ENCODE measurements at places on chromosomes 2 and 18.

- no peak for DNase-seq
Observed at GRCh38 chr2:74226648-74227213, 28.3 kb downstream of the MTHFD2 start.

- peak; percentile 23 for DNase-seq
Observed at GRCh38 chr2:20027260-20027677, 14.8 kb upstream of the MATN3 start.

GRCh38 chr2:161391737-161392506 is 24.2 kb upstream of the TBR1 start:
- DNase-seq, result no peak

GRCh38 chr18:24985586-24985985 is 366.4 kb downstream of the ZNF521 start:
- DNase-seq, result no peak

- DNase-seq, result no peak
Observed at GRCh38 chr2:216101109-216101508, 8.0 kb upstream of the XRCC5 start.

DNA sequence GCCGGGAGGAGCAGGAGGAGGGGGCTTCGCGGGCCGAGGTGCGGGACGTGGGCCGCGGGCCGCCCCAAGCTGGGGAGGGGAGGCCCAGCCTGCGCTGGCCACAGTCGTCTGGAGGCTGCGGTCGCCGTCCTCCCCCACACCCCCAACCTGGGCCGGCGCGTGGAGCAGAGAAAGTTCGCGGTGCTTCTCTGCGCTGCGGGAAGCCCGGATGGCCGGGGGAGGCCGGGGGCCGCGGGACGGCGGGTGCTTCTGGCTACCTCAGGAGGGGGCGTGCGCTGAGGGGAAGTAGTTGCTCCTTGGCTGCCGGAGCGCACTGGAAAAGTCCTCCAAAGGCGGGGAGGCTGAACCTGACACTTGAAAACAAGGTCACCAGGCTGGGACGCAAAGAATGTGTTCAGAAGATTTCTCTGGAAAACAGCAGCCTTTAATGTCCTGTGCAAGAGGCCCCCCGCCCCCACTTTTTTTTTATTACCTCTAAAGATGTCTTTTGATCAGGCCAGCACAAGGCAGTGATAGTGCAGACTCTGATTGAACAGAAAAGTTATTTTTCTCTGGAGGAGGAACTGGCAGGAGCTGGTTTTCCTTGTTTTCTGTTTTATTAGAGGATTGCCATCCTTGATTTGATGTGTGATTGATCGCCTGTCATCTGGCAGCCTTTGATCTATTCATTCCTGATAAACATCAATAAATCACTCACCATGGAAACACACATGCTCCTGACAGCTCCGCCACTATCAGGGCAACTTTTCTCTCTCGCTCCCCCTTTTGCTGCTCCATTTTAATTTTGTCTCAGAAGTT is 1.6 kb downstream of the TSHZ1 start:
- DNase-seq, result no peak

GRCh38 chr18:31819106-31819924 is 58.6 kb upstream of the SLC25A52 start:
- peak; percentile 49 for DNase-seq

DNA sequence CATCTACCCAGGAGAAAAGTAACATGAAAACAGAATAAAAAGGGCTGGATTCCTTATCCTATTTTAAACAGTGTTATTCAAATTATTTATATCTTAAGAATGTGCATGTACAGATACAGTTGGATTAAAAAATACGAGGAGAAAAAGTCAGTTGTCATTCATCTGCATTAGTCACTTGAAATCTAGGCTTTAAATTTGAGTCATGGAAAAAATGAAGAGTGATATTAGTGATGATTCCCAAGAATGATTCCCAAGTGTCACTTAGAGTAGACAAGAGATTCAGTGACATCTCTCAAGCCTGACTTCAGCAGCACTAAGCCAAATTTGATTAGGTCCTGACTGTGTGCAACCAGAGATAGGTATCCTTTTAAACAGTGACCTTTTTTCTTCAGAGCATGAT is 394.2 kb downstream of the IRS1 start:
- DNase-seq, result no peak

- DNase-seq, result no peak
Observed at GRCh38 chr2:204913312-204913711, 368.0 kb downstream of the PARD3B start.

- no peak for DNase-seq
Observed at GRCh38 chr2:198775737-198776136, 682.0 kb downstream of the SATB2 start.

DNA sequence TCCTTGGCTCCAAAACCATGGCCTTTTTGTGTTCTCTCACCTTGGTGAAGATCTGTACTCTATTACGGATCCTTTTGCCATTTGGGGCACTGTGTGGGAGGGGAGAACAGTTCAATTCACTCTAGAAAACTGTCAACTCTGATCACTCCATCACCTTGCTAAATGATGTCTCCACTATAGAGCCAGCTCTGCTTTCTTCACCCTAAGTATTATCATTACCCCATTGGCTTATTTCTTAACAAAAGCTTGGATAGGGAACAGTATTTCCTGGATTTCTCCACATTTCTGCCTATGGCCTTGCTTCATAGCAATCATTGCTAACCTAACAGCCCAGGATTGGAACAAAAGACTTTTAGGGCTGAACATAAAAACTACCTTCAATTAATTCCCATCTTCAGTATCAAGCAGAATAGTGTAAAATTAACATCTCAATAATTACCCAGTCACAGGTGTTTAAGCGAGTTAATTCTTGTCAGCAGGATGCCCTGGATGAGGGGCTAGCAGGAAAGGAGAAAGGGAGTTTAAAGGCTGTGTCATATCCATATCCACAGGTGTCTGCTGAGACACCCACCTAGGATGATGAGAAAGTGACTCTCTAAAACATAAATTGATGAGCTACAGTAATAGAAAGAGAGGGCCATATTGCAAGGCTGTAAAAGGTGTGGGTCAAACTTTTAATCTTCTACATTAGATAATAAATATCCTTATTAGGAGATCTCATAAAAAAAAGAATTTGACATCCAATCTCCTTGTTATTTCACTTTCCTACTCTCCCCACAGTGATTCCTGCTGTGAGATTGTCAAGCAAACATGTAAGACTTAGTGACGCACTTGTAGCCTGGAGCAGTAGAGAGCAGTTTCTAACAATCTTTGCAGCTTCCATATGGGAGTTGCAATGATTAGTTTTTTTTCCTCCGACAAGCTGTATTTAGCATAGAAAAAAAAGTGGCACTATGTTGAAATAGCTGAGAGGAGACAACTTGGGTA is 589.5 kb upstream of the NXPH2 start:
- DNase-seq, result no peak

DNA sequence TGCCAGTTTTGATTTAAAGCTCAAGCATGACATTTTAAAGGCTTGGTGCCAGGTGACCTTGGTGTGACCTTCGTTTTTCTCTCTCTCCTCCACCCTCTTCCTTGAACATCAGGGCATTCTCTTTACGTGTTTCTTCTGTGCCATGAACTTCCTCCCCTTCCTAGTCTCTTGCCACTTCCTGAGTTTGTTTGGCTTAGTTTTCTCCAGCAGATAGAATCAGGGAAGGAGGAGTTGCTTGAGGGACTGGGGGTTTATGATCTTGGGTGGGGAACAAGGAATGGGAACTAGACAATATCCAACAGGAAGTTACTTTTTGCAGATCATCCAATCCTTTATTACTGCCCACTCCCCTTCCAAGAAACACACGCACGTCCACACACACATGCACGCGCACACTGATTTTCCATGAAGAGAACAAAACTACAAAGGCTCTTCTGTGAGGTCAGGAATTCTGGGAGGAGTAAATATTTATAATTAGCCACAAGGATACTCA is 210.6 kb upstream of the EPAS1 start:
- no peak for DNase-seq

GRCh38 chr18:45521136-45521535 is 94.1 kb upstream of the SLC14A2 start:
- DNase-seq, result no peak

GRCh38 chr2:237629188-237629534 is 1.8 kb downstream of the LRRFIP1 start:
- DNase-seq, result no peak

DNA sequence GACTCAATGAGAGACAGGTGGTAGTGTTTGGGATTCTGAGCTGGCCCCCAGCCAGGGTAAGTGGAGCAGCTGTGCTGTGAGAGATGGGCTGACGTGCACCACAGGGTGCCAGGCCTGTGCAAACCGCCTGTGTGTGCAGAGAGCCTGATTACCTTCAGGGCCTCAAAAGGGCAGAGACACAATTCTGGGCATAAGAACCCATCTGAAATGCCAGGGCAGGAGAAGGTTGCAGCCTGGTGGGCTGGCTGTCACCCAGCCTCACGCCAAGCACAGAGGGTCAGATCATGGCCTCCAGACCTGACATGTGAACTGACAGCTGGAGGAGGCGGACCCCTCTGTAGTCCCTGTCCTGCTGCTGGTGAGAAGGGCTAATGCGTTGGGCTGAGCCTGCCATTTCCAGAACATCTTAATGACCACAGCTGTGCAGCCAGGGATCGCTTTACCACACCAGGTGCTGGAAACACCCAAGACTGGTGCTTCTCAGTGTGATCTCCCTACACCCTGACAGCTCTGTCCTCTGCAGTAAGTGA is 100.9 kb downstream of the ARL4C start:
- DNase-seq, result no peak

GRCh38 chr2:222052934-222053367 is 245.8 kb downstream of the PAX3 start:
- DNase-seq, result peak; percentile 40

Measured in LoVo (cell line).